ENCODE measurements at places on chromosomes 12 and 14.

- DNase-seq: no peak
Observed at GRCh38 chr12:82486524-82487235, 128.4 kb downstream of the METTL25 start.

DNA sequence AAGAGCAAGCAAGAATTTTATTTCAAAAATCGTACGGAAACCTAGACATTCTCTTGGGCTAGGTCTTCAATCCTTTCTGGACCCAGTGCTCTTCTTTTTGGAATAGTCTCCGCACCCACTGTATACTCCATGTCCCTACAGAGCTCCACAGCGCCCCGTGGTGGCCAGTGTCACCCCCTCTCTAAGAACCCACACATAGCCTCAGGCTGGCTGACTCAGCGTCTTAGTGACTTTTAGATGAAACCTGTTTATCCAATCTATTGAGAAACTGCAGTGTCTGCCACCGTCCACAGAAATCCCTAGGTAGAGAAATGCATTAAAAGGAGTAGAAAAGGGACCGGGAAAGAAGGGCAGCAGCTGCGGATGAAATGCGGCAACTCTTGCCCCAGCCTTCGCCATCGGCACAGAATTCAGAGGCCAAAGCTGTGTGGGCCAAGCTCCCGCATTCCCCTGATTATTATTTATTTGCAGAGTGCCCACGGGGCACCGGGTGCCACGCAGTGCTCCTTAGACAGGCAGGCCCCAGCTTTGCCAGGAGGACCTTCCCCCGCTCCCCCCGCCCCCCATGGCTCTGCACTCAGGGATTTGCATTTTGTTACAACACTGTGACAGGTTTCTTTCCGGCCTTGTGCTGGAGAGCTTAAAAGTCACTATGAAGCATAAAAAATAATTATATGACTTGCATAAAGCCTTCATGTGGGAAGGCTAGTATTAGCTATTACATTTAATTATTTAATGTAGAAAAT is 170.1 kb upstream of the FKBP4 start:
- no peak for DNase-seq

- peak; percentile 1 for DNase-seq
Observed at GRCh38 chr12:55446326-55446725, 2.5 kb downstream of the OR6C2 start.

GRCh38 chr12:15446807-15447206 is 124.5 kb downstream of the PTPRO start:
- no peak for DNase-seq

GRCh38 chr14:60632777-60633176 is 16.5 kb downstream of the SIX1 start:
- no peak for DNase-seq

GRCh38 chr14:28515571-28515970 is 251.0 kb upstream of the FOXG1 start:
- DNase-seq: no peak

GRCh38 chr14:92684801-92685560 is 63.4 kb downstream of the LGMN start:
- DNase-seq: no peak

DNA sequence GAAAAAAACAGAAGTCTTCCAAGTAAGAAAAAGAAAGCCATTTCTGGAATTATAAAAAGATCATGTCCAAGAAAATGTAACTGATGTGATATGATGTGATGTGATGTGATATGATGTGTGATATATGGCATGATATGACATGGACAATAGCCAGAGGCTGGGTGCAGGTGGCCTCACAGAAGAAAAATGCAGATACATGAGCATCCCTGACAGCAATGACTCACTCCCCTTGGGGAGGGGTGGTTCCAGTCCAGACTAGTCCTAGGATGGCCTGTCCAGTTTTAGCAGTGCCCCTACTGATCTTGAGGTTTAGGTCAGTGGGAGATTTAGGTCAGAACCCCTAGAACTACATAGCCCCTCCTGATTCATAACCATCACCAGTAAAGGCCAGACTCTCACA is 3.5 kb upstream of the RHOJ start:
- DNase-seq: no peak

DNA sequence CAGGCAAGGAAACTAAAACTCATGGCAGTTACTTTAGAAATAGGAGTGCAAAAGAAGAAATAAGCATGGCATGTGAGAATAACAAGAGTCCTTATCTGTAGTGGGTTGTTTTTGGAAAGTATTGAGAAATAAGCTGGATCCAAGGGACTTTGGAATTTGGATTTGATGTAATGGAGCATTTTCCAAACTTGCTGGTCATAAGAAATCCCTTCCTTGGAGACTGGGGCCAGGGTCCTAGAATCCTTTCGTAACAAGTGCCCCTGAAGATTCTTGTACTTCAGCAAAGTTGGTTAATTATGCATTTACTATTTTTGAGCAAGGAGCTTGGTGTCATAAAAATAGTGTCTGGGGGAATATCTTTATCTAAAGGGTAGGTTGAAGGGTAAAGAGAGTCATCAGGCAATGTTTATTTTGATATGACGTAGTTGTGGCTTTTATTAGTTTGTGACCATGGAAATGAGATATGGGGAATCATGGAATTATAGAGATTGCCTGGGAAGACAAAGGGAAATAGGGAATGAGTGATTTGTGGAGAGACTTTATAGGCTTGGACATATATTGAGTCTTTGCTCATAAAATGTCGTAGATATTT is 53.9 kb downstream of the WNK1 start:
- no peak for DNase-seq

DNA sequence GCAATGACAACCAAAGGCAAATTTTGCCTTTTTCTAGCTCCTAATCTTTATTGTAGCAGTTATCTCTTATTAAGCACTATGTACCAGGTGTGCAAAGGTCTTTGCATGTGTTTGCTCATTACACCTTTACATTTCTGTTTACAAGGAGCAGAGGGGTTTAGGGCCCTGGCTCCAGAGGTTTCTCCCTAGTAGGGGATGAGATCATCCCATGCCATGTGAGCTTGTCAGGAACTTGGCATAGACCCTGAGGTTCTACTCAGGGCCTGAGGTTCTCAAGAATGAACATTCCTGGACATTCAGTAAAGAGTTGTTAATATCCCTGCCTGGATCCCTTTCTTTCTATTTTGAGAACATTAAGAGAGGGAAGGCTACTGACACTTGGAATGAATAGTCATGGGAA is 292.0 kb downstream of the RPAP3 start:
- no peak for DNase-seq

DNA sequence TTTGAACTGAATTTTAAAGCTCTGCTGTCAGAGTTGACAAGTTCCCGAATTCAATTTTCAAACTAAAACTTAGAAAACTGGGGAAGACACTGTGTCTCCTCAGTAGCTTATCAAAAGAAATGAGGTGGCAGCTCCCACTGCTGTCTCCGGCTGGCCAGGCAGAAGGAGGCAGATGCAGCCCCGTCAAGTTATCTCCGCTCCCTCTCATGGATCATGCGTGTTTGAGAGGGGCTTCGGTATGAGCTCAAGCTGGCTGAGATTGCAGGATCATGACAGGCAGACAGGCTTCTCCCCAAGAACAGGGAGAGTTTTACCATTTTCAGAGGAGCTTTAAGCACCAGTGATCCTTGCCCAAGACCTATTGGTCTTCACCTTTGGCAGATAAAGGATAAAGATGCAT is 88.8 kb downstream of the NEDD1 start:
- DNase-seq: peak; percentile 62

DNA sequence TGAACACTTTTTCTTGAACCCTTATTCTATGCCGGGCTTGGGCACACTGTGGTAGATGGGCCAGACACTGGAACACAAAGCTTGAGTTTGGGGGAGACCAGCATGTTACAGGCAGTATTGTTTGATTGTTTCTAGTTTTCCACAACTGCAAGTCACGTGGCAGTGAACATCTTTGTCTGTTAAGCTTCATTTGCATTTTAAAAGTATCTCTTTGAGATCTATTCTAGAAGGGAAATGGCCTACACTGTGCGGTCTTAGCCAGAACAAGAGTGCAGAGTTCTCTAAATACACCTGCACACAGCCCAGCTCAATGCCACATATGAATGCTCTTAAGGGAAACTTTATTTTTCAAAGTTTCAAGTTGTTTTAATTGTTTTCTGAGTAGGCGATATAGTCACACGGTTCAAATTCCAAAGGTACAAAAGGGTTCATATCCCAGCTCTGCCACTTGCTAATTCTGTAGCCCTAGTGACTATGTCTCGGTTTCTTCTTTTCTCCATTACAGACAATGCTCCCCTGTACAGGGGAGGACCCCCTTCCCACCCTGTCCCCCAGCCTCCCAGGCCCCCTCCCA is 24.9 kb downstream of the RIN3 start:
- DNase-seq: no peak

DNA sequence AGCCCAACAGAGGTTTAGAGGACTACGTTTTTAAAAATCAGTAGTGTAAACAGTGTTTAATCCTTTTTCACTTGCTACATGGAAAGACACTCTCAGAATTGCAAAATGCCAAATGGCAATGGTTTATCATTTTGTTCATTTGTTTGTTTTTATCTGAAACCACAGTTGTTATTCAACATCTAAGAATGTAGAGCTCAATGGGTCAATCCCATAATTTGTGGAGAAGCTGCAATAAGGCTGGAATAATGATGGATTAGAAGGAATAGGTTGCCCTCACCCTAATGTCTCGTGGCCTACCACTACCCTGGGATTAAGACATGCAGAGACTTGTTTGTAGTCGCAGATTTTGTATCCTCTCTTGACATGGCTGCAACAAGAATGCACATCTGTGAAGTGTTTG is 115.7 kb downstream of the LLPH start:
- DNase-seq: no peak

GRCh38 chr12:56808954-56809353 is 45.8 kb downstream of the HSD17B6 start:
- DNase-seq: no peak

GRCh38 chr12:44127966-44128710 is 292.3 kb downstream of the TMEM117 start:
- DNase-seq: no peak

- no peak for DNase-seq
Observed at GRCh38 chr12:124554429-124555029, 12.9 kb downstream of the NCOR2 start.

DNA sequence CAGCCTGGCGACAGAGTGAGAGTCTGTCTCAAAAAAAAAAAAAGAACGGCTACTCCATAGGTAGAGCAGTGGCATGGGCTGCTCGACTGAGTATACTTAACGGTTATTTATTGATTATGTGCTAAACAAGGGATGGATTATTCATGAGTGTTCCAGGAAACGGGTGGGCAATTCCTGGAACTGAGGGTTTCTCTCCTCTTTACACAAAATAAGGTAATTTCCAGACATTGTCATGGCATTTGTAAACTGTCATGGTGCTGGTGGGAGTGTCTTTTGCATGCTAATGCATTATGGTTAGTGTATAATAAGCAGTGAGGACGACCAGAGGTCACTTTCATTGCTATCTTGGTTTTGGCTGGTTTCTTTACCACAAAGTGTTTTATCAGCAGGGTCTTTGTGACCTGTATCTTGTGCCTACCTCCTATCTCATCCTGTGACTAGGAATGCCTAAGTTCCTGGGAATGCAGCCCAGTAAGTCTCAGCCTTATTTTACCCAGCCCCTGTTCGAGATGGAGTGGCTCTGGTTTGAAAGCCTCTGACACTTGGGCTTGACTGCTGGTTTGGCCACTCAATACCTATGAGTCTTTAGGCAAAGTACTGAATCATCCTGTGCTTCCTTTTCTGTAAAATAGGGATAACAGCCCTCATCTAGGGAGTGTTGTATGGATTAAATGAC is 3.2 kb downstream of the DGLUCY start:
- DNase-seq: no peak

DNA sequence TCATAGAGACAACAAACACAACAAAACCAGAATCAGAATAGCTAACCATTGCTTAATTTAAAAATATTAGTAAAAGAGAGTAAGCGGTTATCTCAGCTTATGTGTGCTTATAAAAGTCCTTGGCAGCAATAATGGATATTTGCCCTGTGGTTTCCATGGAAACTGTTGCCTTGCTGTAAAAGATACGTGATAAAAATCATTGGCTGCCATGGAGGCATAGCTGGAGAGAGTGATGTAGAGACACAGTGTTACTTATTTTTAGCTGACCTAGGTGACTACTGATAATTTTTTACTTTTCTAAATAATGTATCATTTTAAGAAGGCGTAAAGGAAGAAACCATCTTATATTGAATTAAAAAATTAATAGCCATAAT is 92.9 kb downstream of the ERC1 start:
- DNase-seq: peak; percentile 3

- DNase-seq: no peak
Observed at GRCh38 chr12:716506-716905, 35.9 kb upstream of the WNK1 start.

- no peak for DNase-seq
Observed at GRCh38 chr12:104292872-104293794, 10.4 kb upstream of the EID3 start.

- DNase-seq: no peak
Observed at GRCh38 chr12:10018386-10018785, 8.0 kb downstream of the CLEC12B start.

GRCh38 chr12:85280165-85280983 is at the start of gene ALX1:
TSS of gene ALX1 (plus strand) at chr12:85280220. CDS start at chr12:85280262, 42 bp downstream.
- DNase-seq: peak; percentile 34

DNA sequence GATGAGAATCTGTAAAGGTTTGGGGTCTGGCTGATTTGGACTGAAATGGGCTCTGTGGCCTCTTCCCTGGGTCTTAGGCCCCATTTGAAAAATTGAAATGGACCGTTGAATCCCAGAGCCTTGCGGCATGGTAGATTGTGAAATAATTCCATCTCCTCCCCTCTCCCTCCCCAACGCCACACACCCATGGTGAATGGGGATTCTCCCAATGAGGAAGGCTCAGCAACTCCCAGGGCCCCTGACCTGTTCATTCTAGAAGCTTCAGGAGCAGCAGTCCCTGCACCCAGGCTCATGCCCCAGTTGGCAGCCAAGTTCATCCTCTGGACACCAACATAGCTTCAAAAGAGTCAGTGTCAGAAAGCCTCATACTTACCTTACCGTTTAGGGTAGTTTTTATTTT is 217.4 kb downstream of the ZFP36L1 start:
- DNase-seq: no peak

DNA sequence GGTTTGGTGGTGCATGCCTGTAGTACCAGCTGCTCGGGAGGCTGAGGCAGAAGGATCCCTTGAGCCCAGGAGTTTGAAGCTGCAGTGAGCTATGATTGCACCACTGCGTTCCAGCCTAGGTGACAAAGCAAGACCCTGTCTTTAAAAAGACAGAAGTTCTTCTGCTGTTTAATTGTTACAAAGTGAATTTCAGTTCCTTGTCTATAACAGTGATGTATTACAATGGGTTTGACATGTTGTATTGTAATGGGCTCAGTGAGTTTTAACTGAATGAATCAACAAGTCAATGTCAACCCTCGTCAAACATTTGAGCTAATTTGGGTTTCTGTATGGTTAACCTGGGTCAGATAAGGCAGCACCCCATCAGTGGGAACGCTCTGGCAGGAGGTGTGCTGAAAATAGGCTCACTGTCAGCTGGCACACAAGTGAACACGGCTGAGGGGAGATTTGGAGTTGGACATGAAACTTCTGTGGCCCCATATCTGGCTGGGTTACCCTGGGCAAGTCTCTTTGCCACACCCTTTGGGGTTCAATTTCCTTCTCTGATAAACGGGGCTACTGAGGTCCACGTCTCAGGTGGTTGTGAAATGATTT is 14.0 kb upstream of the TRPV4 start:
- DNase-seq: no peak
